ENCODE measurements at places on chromosomes 6 and 20.

GRCh38 chr20:44593751-44594150 lies 11.4 kb downstream of the PKIG start:
- no peak for DNase-seq

- no peak for DNase-seq
Observed at GRCh38 chr6:153092082-153093013, 38.7 kb downstream of the RGS17 start.

DNA sequence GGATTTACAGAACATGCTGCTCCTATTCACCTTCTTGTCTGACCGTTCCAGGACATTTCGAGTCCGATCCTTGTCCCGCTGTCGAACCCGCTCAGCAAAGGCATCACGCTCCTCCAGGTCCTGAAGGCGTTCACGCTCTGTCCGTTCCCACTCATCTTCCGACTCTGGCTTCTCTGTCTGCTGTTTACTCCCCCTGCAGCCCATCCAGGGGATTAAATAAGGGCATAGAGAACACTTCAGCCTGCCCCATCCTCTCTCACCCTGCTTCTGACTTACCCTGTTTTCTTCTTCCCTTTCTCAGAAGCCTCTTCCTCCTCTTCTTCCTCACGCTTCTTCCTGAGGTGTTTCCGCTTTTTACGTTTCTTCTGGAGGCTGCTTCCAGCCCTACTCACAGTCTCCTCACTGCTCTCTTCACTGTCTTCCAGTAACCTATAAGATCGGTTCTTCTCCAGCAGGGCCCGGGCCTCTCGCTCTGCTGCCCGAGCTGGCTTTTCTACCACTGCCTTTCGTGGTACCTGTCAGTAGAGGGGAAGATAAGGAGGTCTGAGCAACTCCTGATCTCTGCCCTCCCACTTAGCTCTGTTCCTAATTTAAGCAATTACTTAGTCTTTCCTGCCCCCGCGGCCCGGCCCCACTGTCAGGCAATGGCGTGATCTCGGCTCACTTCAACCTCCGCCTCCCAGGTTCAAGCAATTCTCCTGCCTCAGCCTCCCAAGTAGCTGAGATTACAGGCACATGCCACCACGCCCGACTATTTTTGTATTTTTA lies 1.9 kb downstream of the DHX16 start:
- DNase-seq, result no peak

DNA sequence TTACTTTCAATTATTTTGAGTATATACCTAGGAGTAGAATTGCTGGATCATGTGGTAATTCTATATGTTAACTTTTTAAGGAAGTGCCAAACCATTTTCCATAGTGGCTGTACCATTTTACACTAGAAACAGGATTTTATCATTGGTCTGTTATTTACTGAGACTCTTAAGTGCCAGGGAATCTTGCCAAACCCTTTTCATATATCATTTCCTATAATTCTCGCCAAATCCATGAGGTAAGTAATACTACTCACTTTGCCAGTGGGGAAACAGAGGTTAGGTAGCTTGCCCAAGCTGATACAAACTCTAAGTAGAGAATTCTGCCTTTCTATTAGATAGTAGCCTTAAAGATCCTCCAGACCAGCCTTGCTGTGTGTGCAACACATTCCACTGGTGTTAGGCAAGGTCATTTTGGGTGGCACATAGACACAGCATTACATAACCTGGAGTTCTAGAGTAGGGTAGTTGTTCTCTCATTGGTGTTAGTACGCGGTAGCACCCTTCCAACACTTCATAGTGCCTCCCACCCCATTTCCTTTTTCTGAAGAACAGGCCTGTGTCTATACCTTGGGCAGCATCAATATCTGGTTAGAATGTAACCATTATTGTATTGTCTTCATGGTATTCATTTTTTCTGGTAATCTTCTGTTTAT lies 65.5 kb downstream of the ARID1B start:
- no peak for DNase-seq

DNA sequence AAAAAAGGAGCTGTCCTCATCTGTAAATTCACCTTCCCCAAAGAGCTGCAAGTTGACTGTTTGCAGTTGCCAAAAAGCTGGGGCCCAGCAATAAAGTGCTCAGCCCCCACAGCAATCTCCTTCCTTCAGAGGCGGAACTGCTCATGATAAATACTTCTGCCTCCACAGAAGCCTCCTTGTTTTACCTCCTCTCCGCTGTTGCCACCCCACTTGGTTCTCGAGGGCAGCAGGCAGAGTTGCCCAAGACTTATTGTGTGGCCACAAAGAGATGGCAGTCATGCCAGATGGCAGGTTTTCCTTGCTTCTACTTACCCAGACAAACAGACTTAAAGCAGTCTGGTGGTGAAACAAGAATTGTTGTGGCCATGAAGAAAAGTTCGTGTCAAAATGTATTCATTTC lies 66.3 kb downstream of the SLX4IP start:
- DNase-seq, result no peak

- no peak for DNase-seq
Observed at GRCh38 chr20:2276015-2276414, 19.8 kb upstream of the TGM3 start.

DNA sequence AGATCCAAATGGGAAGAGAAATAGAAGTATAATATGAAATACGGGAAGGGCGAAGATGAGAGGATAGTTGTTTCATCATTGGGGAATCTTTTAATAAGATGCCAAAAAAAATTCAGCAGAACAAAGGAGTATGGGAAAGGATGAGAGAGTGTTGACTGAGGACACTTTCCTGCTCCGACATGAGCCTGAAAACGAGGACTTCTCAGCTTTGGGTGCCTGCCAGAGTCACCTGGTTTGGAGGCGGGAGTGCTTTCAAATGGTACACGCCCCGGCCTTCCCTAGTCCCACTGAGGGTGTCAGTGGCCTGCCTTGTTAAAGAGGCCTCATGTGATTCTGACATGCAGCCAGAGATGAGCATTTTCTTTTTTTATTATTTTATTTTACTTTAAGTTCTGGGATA lies 250.9 kb downstream of the ANKRD60 start:
- no peak for DNase-seq

- no peak for DNase-seq
Observed at GRCh38 chr6:30845183-30845582, 39.1 kb upstream of the DDR1 start.

DNA sequence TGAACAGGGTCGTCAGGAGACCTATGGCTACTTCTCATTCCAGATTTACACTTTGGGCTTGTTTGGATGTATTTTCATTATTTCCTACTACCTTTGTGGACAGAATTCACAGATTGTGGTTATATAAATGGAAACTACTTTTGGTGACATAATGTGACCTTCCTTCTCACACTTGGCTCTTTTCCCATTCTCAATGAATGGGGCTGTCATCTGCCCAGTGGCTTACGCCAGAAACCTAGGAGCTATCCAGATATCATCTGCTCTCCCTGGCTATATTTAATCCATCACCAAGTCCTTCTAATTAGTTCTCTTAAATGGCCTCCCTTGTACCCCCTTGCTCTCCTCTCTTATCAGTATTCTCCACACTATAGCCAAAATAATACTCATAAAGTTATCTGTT lies 1606.8 kb downstream of the KHDRBS2 start:
- no peak for DNase-seq

DNA sequence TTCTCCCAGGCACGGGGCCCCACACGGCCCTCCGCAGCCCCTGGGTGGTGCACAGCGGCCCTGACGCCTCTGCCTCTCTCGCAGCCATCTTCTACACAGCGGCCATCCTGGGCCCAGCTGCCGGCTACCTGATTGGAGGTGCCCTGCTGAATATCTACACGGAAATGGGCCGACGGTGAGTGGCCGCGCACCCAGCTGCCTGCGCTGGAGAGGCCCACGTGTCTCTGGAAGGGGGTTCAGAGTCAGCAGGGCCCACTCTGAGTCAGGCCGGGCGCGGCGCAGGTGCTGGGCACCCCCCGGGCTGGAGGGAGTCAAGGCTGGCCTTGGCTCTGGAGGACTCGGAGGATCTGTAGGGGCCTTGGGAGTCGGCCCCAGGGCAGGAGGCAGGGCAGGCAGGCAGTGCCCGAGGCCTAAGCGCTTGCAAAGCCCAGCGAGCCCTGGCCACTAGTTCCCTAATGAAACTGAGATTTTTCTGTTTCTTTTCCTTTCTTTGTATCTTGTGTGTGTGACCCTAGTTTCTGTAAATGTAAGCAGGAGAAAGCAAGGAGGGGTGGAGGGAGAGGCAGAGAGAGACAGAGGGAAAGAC lies 16.4 kb downstream of the SLCO4A1 start:
- DNase-seq, result no peak

DNA sequence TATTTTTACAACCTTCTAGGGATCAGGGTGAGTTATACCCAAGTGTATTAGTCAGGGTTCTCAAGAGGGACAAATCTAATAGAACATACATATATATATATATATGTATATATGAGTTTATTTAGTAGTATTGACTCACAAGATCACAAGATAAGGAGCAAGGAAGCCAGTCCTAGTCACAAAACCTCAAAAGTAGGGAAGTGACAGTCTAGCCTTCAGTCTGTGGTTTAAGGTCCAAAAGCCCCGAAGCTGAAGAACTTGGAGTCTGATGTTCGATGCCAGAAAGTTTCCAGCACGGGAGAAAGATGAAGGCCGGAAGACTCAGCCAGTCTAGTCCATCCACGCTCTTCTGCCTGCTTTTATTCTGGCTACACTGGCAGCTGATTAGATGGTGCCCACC lies 632.7 kb upstream of the AGPAT4 start:
- DNase-seq, result no peak

DNA sequence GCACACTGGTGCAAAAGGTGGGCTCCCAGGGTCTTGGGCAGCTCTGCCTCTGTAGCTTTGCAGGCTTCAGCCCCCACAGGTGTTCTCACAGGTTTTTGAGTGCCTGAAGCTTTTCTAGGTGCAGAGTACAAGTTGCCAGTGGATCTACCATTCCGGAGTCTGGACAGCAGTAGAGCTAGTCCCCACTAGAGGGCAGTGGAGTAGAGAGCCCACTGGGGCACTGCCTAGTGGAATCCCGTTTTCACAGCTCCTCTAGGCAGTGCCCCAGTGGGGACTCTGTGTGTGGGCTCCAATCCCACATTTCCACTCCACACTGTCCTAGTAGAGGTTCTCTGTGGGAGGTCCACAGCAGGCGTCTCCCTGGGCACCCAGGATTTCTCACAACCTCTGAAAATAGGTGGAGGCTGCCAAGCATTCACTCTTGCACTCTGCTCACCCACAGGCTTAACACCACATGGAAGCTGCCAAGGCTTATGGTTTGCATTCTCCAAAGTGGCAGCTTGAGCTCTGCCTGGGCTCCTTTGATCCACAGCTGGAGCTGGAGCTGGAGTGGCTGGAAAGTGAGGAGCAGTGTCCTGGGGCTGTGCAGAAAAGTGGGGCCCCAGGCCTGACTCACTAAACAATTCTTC lies 86.3 kb upstream of the PROKR2 start:
- DNase-seq, result peak; percentile 67

DNA sequence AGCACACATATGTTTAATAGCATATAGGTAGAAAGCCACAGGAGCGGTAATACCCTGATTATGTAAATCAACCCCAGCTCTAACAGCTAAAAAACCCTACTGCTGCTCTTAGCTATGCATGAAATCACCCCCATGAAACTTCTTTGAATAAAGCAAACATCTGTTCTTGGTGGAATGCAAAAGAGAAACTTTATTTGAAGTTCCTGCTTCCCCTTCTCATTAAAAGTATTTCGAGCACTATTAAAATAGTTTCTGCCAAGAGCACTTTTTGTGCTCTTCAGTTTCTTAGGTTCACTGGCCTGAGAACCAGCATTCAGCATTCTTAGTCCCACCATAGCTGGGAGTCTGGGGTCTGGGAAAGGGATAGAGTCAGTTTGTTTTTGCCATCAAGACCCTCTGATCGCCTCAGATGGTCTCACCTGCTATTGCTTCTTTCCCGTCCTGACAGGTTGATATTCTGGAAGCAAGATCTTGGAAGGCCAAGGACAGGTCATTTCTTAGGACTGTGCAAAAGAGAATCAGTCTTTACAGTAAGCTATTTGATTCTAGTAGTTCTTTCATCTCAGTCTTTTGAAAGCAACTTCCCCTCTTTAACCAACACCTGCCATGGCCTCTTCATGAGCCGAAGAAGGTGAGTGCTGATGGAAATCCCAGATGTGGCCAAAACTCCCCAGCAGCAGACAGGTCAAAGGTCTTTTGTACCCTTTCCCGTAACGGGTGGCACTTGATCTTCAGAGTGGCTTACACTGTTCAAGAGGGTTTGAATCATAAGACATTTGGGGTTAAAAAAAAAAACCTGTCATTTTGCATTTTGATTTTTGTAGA lies 76.5 kb upstream of the TMEM170B start:
- no peak for DNase-seq

All from HT-29 (cell line).